Stimulated activated CD4-positive, alpha-beta T cell treated with anti-CD3 and anti-CD28 coated beads, Interleukin-4, amount 100 ng/mL, for 1 hour (primary cell): ENCODE measurements at places on chromosomes 2 and 18.

DNA sequence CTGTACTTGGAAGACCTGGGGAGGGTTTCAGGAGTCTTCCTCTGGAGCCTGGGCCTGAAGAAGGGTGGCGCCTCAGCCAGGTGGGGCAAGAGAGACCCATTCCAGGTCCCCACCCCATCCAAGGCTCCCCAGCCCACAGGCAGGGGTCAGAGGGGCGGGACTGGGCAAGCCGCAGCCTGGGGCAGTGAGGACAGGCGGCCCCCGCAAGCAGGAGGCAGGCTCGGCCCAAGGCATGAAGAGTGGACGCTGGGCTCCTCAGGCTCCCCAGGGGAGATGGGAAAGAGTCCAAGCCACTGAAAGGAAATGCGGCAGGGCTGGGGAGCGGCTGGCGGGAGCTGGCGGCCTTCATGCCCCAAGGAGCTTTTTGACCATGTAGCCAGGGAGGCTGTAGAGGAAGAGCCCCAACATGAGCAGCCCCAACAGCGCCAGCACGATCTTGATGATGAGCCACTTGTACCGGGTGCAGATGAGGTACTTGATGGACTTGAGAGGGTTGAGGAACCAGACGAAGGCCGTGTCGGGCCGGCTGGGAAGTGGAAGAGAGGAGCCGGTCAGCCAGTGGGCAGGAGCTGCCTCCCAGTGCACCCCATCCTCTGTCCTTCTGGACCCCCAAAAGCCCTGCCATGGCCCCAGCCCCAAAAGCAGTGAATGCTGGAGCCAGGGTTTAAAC, 20.1 kb downstream of the OTOF start:
- DNase-seq, result no peak

- DNase-seq, result no peak
Measured at GRCh38 chr18:58668897-58669296, 2.4 kb upstream of the MALT1 start.

DNA sequence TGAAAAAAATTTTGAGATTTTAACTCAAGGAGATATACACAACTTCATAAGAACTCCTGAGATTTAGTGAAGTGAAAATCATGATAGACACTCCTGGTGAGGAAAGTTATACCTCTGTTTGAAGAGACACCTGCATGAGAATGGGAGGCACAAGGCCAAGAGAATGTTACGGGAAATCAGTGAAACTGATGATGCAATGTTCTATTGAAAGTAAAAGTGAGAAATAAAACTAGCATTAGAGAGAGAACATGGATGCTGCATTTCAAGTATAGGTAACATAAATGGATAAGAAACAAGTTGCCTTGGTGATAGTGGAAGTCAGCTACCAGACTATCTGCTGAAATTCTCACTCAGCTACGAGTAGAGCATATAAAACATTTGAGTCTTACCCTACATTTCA, 562.1 kb upstream of the FANCL start:
- no peak for DNase-seq

- no peak for DNase-seq
Measured at GRCh38 chr2:183078163-183078463, 434 bp upstream of the DUSP19 start.

- DNase-seq, result no peak
Measured at GRCh38 chr2:57602733-57603132, 443.9 kb upstream of the VRK2 start.

DNA sequence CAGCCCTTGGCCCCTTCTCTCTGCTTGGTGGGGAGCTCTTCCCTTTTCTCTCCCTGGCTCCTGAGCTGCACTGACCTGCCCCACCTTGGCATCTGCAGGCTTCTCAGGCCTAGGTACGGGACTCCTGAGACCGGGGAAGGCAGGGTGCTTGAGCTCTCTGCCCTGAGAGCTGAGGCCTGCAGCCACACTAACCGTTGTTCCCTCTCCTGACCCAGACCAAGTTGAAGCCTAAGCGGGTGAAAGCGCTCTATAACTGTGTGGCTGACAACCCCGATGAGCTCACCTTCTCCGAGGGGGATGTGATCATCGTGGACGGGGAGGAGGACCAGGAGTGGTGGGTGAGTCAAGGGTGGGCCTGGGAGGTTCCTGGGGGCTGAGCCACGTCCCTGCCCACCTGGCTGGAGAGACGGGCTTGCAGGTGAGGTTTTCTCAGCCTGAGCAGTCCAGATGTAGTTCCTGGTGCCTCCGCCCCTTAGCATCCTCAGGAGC, 22.2 kb downstream of the ITGB1BP1 start:
- no peak for DNase-seq

- no peak for DNase-seq
Measured at GRCh38 chr2:38440655-38441054, 63.6 kb upstream of the ATL2 start.

- DNase-seq, result no peak
Measured at GRCh38 chr18:45626330-45627203, 11.3 kb downstream of the SLC14A2 start.

- DNase-seq, result no peak
Measured at GRCh38 chr2:150371044-150371818, 116.2 kb downstream of the RND3 start.

DNA sequence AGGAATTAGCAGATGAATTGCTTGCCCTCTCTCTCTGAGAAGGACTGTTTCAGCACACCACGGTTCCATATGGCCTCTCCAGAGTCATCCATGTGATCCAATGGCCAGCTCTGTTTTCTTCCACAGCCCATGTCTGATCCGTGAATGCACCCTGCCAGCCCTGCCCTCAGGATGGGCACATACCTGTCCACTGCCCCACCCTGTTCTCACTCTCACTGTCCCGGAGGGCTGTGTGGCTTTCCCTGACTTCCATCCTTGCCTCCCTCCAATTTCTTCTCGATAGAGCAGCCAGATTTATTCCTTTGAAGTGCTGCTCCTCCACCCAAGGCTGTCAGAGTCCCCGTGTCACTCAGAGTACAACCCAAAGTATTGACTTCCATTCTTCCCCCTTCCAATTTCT, 343.1 kb downstream of the TGIF1 start:
- DNase-seq, result no peak

- DNase-seq, result no peak
Measured at GRCh38 chr2:79389481-79389880, 123.4 kb upstream of the CTNNA2 start.

GRCh38 chr18:11586896-11587295, 22.5 kb upstream of the SLC35G4 start:
- no peak for DNase-seq

GRCh38 chr18:36131692-36132483, 2.2 kb downstream of the ELP2 start:
- DNase-seq, result no peak

- no peak for DNase-seq
Measured at GRCh38 chr2:118177318-118177717, 89.0 kb downstream of the INSIG2 start.

GRCh38 chr18:75208836-75209128, 157 bp downstream of the PTGR3 start:
- DNase-seq, result peak; percentile 42

DNA sequence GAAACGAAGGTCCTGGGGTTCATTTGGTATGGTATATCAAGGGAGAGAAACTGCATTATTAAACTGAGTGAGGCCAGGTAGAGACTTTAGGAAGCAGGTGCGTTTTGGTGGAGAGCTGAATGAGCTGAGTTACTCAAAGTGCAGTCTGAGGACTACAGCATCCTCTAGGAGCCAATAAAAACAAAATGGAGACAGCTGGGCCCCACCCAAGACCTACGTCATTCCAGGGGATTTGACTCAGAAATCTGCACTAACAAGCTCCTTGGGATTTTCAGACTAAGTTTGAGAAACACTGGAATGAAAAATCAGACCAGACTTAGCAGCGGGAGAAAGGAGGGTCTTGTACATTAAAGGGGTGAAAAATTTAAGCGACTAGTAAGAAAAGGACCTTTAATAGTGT, 131.5 kb downstream of the UXS1 start:
- no peak for DNase-seq

GRCh38 chr18:2686349-2686968, 30.9 kb downstream of the SMCHD1 start:
- no peak for DNase-seq

DNA sequence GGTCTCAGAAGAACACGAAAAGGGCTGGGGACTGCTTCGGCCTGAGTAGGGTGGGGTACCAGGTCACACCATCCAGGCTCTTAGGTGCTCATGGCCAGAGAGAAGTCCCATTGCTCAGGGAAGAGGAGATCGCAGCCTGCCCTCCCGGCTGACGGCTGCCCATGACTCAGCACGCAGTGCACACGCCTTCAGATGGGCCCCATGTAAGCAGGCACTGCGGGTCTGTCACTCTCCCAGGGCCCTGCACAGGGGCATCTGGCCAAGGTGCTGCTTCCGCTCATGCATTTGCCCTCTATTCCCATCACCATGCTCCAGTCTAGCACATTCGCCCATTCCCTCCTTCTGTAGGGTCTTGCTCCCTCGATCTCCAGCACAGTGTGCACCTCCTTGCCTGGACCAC, 34.7 kb downstream of the SFXN5 start:
- DNase-seq, result no peak

GRCh38 chr2:38279201-38279600, 97.9 kb downstream of the ATL2 start:
- DNase-seq, result no peak

DNA sequence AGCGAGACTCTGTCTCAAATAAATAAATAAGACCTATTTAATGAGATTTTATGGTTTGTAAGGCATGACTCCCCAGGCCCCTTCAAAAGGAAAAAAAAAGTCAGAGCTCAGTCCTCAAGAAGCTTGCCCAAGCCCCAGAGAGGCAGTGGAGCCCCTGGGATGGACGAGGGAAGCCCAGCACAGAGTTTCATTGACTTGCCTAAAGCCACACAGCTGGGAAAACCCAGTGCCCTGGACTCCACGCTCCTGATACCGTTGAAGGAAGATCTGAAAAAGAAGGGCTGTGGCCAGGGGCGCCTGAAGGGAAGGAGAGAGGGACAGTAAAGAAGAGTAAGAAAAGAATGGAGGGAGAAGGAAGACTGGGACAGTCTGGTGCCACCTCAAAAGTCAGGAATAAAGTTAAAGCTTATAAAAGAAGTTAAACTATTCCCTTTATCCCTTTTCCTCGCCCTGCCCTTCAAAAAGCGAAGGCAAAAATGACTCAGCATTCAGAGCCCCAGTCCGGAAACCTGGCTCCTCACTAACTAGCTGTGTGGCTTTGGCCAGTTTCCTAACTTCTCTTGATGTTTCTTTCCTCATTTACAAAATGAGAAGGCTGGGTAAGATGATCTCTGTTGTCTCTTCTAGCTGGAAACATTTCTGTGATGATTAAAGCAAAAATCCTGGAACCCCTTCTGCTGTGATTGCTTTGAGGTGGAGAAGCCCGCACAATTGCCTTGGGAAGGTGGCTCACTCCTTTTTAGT, 46.7 kb downstream of the LYPD1 start:
- no peak for DNase-seq

- no peak for DNase-seq
Measured at GRCh38 chr2:100161945-100162620, 19.7 kb upstream of the AFF3 start.

DNA sequence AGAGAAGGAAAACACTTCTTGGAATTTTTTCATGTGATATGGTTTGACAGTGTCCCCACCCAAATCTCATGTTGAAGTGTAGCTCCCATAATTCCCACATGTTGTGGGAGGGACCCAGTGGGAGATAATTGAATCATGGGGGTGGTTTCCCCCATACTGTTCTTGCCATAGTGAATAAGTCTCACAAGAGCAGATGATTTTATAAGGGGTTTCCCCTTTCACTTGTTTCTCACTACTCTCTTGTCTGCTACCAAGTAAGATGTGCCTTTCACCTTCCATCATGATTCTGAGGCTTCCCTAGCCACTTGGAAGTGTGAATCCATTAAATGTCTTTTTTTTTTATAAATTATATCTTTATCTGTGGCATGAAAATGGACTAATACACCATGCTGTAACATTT, 250.7 kb downstream of the LPIN1 start:
- no peak for DNase-seq

DNA sequence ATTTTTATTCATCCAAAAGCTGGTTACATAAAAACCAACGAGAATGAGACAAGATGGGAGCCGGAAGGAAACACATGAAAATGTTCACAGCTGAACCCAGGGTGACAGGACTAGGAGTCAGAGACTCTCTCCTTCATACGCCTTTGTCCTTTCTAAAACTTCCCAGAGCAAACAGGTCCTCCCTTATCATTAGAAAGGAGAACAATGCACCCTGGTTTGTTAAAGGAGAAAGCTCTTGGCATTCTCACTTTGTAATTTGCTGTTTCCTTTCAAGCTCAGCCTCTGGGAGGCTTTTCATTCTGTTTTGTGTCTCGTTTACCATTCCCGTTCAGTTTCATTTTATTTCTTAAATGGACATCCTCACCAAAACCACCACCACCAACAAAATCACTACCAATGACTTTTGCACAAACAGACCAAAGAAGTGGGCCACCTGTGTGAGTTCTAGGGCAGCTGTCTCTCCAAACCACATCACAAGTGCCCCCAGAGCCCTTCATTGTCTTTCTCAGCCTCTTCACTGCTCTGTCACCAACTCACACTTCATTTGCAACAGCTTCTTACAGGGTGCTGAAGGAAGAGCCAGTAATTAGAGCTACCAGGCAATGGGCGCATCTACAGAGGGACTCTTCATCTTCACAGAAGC, 105.3 kb downstream of the HDAC4 start:
- no peak for DNase-seq

- no peak for DNase-seq
Measured at GRCh38 chr2:13260402-13260801, 543.7 kb downstream of the TRIB2 start.

GRCh38 chr2:207681431-207681830, 30.0 kb upstream of the CCNYL1 start:
- no peak for DNase-seq

DNA sequence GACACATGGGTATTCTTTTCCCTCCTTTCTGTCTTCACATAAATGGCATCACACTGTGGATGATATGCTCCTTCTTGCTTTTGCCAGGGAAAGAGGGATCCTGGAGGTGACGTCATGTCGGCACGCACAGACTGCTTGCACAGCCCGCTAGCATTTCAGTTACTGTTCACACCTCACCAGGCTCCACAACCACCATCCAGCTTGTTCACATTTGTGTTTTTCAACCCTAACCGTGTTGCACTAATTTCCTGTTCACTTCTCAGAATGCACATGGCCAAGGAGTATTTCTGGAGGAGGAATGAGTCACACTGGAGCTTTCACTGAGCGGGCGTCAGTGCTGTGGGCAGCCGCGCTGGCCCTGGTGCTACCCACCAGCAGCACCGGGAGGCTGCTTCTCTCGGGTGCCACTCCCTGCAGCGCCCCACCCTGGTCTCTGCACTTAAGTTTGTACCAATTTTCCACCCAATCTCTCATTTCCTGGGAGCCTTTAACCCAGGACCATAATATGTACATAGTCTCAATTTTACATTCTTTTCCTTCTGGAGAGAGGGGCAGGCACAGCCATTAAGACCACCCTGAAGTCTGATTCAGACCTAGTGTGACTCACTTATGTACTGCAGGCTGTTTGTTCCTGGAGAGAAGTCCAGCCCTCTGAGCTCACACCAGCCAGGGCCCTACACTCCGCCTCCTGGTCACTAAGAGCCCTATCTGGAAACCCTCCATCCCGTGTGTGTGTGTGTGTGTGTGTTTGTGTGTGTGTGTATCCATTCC, 65.1 kb downstream of the MBP start:
- peak; percentile 63 for DNase-seq

DNA sequence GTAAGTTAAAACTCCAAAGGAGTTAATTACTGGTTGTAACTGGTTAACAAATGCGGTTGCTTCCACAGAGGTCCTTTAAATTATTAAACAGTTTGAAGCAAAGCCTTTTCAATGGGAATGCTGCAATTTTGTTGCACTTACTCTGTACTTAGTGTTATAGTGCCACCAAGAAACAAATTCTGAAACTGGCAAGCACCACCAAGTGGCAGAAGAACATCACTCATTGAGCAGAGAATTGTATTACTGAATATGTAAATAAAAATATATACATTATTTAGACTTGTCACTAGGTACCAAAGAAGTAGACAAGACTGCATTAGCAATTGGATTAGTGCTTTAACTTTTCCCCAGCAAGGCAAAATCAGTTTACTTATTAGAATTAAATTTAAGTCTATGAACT, 2.6 kb upstream of the TMEFF2 start:
- no peak for DNase-seq
